ENCODE measurements at places on chromosomes 16 and 17. TPM values are rescaled to one million over a fixed set of nuclear protein-coding genes. Genes with fewer than 3 reads are reported as not detected.

DNA sequence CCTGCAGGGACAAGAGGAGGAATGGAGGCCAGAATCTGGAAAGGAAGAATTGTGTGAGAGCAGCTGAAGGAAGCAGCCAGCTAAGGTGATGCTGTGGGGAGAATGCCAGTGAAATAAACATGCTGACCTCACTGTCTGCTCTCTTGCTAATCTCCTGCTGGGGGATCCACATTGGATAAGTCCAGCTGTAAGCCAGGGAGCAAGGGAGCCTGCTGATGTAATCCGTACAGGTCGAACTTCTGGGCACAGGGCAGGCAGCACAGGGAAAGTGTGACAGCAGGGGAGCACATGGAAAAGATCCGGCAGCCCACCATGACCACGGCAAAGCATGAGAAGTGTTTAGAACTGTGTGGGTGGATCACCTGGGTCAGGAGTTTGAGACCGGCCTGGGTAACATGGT lies 7.5 kb upstream of the XPO6 start:
- no peak for DNase-seq

DNA sequence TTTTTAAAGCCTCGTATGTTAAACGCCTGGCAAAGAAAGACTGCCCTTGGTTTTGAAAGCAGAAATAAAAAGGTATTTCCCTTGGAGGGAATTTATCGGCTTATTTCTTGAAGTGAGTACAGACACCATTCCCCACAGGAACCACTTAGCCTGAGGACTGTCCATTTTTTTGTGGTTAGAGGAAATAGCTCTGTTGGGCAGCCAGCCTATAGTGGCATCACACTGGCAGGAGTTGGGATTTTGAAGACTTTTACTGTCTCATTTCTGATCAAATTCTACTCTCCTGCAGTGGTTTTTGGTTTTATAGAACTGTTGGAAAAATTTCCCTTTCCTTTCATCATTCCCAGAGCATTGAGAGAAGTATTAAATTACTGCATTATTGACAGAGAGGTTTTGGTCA lies 34.1 kb upstream of the CDC6 start:
- DNase-seq, result no peak

GRCh38 chr17:42779936-42780850 lies at the start of gene WNK4:
Gene WNK4, plus strand, starts transcription at chr17:42780610. Its CDS starts 89 bp downstream, at chr17:42780699.
- no peak for DNase-seq

GRCh38 chr17:78613416-78613815 lies 36.2 kb upstream of the DNAH17 start:
- no peak for DNase-seq

- DNase-seq, result no peak
Observed at GRCh38 chr17:21500064-21500463, 123.9 kb downstream of the KCNJ12 start.

DNA sequence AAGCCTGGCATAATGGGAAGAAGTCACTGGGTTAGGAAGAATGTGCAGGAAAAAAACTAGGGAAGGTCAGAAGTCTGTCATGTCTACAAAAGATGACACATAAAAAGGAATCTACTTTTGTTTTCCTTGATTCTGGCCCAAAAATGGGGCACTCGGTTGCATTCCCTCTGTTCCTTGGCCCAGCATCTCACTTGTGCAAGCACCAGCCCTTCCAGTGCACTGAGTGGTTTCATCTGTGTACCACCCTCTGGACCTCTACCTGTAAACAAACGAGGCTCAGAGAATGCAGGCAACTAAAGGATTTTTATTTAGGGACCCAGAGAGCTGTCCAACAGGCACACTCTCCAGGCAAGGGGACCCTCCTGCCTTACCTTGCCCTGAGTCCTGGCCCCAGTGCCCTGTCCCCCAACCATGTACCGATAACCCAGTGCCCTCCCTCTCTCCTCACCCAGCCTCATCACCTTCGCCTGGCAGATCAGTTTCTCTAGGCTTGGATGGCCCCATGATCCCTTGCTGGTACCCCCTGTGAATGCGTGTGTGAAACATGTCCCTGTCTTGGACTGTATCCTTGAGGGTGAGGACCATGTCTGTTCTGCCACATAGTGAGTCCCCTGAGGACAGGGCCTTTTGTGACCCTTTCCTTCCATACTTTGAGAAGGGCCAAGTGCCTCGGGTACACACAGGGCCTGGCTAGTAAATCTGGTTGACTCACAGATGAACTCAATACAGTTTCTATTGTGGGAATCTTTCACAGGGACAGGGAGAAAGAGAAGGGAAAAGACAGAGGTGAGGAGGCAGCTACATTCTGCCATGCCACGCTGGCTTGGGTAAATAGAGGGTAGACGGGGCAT lies 13.3 kb downstream of the NXPH3 start:
- DNase-seq, result no peak

- DNase-seq, result no peak
Observed at GRCh38 chr17:42883802-42884558, 16.6 kb upstream of the G6PC1 start.

- peak; percentile 51 for DNase-seq
Observed at GRCh38 chr16:53922807-53923571, 219.0 kb downstream of the FTO start.

- peak; percentile 25 for DNase-seq
Observed at GRCh38 chr17:80053102-80053501, 16.7 kb downstream of the CCDC40 start.

- DNase-seq, result no peak
Observed at GRCh38 chr17:81132770-81133723, 32.3 kb upstream of the PVALEF start.

GRCh38 chr17:78821961-78822360 lies 18.7 kb downstream of the USP36 start:
- DNase-seq, result no peak

The KRTAP9-8 gene
- total RNA-seq, result not detected

The SLC38A7 gene
- total RNA-seq, result 4.6 TPM

The CTRB1 gene
- total RNA-seq, result not detected

The HSPB9 gene
- not detected for total RNA-seq
